ENCODE measurements at places on chromosomes 2 and 18.

GRCh38 chr18:7733642-7734041, 166.5 kb downstream of the PTPRM start:
- no peak for DNase-seq

- DNase-seq = no peak
Measured at GRCh38 chr2:10978090-10978670, 66.4 kb downstream of the KCNF1 start.

- no peak for DNase-seq
Measured at GRCh38 chr2:161332371-161332967, 24.2 kb downstream of the PSMD14 start.

- no peak for DNase-seq
Measured at GRCh38 chr2:44623622-44624351, 262.0 kb downstream of the CAMKMT start.

- no peak for DNase-seq
Measured at GRCh38 chr2:108363024-108363907, 14.5 kb upstream of the SULT1C4 start.

DNA sequence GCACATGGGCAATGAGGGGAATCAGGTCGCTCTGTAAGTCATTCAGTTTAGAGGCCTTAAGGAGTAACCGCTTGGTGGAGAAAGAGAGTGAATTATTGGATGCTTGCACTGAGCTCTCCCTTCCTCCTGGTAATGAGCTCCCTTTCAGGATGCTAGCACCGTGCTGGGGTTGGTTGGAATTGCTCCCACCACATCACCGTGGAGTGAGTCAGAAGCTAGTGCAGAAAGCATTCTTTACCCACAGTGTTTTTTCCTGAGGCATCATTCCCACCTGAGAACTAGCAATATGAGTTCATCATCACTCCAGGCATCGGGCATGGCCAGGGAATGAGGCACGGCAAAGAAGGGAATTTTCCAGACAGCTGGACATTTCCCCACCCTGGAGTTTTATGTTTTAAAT, 57.6 kb downstream of the ITGB6 start:
- DNase-seq = no peak

DNA sequence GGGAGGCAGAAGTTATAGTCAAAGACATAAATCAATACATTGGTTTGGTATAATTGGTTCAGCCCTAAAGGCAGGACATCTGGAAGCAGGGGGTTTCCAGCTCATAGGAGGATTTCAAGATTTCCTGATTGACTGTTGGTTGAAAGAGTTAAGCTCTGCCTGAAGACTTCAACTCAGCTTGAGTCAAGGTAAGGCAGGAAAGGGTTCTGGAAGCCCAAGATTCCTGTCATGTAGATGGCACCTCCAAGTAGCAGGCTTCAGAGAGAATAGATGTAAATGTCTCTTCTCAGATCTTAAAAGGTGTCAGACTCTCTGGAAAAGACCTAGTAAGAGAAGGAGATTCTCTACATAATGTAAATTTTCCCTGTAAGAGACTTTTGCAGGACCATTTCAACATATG, 335.3 kb downstream of the RIT2 start:
- no peak for DNase-seq

Measured in kidney capillary endothelial cell (primary cell).